ENCODE measurements at places on chromosomes 12 and 14. TPM values are rescaled to one million over a fixed set of nuclear protein-coding genes. Genes with fewer than 3 reads are reported as not detected.

DNA sequence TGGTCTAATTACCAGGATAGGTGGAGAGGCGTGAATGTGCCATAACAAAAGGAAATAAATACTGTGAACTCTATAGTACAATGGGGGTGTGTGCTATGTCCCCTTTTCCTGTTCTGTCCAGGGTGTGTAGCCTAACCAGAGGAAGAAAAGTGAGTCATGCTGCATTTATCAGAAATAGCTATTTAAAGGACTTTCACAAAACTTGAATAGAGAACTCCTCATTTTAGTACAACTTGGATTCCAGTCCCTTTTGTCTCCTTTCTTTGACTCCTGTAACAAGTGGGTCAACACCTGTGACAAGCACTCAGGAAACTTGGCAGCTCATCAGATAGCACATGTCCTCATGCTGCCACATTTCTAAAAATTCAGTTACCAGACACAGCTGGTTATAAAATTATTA is 123.4 kb downstream of the CCDC91 start:
- DNase-seq: no peak

GRCh38 chr14:51844081-51844881 is 16.1 kb upstream of the GNG2 start:
- DNase-seq: no peak

GRCh38 chr14:102949801-102950451 is 27.5 kb downstream of the AMN start:
- DNase-seq: no peak

DNA sequence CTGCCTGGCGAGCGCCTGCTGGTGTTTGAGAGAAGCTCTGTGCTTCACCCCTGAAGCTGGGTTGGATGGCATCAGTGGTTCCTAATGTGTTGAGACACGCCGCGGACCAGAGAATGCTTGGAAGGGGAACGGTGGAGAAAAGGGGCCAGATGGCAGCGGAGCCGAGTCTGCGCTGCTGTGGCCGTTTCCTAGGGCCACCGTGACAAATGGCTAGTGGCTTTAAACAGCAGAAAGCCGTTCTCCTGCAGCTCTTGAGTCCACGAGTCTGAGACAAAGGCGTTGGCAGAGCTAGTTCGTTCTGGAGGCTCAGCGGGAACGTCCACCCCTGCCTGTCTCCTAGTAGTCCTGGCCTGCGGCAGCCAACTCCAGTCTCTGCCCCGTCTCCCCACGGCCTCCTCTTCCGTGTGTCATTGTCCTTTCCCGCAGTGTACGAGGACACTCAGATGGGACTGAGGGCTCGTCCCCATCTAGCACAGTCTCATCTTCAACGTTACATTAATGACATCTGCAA is 103.6 kb downstream of the ADGRD1 start:
- DNase-seq: no peak

- DNase-seq: no peak
Measured at GRCh38 chr12:121284551-121285390, 11.7 kb downstream of the CAMKK2 start.

DNA sequence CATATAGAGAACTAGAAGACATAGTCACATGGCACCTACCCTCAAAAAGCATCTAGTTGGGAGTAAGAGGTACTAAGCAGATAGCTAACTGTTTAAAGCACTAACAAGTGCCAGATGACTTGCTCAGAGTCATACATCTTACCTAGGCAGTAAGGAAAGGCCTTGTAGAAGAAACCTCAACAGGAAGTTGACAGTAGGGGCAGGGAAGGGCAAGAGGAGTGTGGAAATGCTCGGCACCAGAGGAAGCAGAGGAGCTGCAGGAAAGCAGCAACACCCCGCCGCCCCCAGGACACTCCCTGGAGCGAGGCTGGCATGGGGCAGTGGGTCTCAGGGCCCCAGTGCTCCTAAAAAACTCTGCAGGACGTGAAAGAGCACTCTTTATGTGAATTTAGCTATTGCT is 92.9 kb downstream of the PPP2R5C start:
- DNase-seq: peak; percentile 75

DNA sequence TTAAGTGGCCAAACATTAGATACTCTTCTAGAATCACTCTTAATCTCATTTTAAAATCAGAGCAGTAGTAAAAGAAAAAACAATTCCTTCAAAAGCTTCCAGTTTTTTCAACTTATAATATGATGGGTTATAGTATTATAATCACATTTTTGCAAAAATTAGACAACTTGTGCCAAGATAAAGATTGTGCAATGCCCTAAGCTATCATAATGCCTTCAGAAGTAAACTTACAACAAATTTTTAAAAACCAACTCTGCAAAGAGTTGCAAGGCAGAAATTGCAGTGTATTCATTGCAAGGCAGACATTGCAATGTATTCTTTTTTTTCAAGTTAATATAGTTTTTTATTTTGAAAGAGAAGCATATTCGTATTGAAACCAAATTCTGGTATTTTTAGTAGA is 47.2 kb upstream of the KITLG start:
- DNase-seq: no peak

- no peak for DNase-seq
Measured at GRCh38 chr12:112617153-112617505, 174.4 kb upstream of the RPH3A start.

DNA sequence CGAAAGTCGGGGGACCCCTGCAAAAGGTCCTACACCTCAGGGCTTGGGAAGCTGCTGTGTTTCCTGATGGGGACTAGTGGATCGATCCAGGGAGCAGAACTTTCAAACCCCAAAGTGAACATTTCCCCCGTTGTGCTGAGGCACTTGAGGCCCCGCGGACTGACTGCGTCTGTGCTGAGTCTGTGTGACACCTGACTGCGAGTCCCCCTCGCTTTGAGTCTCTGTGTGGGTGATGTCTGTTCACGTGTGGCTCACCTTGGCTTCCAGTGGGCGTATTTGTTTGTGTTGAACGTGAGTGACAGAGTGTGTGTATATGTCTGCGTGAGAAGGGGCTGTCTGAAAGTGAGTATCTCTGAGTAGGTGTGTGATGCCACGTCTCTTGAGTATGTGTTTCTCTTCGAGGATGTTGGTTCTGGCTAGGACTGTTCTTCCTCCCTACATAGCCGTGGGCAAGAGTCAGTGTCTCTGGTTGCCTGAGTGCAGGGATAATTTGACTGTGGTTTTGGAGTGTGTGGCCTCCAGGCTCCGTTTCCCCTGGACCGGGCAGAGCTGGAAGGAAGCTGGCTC is 1.3 kb downstream of the TEAD4 start:
- no peak for DNase-seq

- DNase-seq: no peak
Measured at GRCh38 chr14:75906680-75907280, 75.0 kb downstream of the TGFB3 start.

Gene COX8C
- 0.51 TPM for total RNA-seq

Gene ADCY6
- total RNA-seq: 55.6 TPM

Gene KLRD1
- 2.3 TPM for total RNA-seq

Gene ARMH4
- total RNA-seq: 5.5 TPM

Gene ACAD10
- total RNA-seq: 27.8 TPM

Measured in Right ventricle myocardium inferior (tissue), 1 donor.